Mesothelial cell of epicardium (in vitro differentiated cells): ENCODE measurements at places on chromosomes 4 and X. TPM values are rescaled to one million over a fixed set of nuclear protein-coding genes. Genes with fewer than 3 reads are reported as not detected.

GRCh38 chr4:140374130-140374477 is 658 bp downstream of the SCOC start:
- no peak for DNase-seq
- peaks cover 35% of the 10 kb centered on the region for H3K4me1 ChIP-seq

RIPPLY1 gene
- not detected in 3 replicates for total RNA-seq

ESX1 gene
- not detected in 3 replicates for total RNA-seq

DNA sequence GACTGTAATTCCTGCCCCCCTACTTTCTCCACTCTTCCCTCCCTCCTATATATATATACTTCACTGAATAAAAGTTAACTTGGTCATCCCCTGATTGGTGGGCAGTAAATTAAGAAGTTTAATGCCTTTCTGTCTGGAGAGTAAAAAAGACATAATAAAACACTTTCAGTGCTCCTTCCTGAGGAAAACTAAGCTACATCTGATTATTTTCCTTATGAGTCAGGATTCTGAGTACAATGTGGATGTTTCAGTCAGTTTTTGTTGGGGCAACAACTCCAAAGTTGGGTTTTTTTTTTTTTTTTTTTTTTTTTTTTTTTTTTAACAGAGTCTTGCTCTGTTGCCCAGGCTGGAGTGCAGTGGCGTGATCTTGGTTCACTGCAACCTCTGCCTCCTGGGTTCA is 22.0 kb upstream of the SUPT20HL2 start:
- H3K27me3 ChIP-seq = peaks cover 17% of the 10 kb centered on the region
- DNase-seq = no peak
- H3K4me3 ChIP-seq = no peak overlapping the region
- no peak overlapping the region for H3K27ac ChIP-seq
- no peaks in the 10 kb centered on the region for H3K36me3 ChIP-seq

PDGFRA gene
- total RNA-seq = 94.4 to 105 TPM (median 100 TPM) in 3 replicates

DNA sequence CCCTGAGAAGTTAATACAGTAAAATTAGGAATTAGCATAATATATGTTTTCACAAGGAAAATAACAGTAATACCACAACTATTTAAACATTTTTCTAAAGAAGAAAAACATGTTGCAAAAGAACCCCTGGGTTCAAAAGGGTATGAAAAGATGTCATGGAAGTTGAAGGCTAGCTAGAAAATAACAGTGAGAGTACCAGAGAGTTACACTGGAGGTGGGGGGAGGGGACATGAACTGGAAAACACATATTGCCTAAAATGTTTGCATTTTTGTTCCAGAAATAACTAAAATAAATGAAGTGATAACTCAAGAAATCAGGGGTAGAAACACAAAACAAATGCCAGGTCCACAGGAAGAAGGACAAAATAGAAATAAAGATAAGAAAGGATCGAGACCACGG is 336.6 kb upstream of the MAD2L1 start:
- H3K36me3 ChIP-seq = peaks cover 4% of the 10 kb centered on the region
- H3K27me3 ChIP-seq = no peaks in the 10 kb centered on the region
- no peak overlapping the region for H3K27ac ChIP-seq
- H3K4me1 ChIP-seq = peaks cover 13% of the 10 kb centered on the region
- no peak for DNase-seq

DNA sequence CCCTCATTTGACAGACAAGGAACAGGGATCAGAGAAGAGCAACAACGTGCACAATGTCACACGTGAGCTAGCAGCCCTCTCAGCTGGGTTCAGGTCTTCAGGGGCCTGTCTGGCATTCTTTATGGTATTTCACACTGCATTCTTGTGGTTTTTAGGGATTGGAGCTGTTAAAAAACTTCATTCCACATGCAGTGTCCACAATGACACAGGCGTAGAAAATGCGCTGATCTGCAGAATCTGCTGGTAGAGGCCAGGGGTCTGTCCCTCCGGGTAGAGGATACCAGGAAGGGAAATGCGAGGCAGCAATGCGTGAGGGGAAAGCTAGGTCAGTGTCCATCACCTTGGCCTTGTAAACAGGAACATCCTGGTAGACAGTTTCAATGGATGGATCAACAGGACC is 36.6 kb downstream of the MAP7D3 start:
- DNase-seq = no peak
- peaks cover 6% of the 10 kb centered on the region for H3K4me1 ChIP-seq
- H3K27me3 ChIP-seq = no peaks in the 10 kb centered on the region
- no peak overlapping the region for H3K4me3 ChIP-seq

GRCh38 chr4:164606478-164606877 is 147.5 kb upstream of the SMIM31 start:
- no peaks in the 10 kb centered on the region for H3K27me3 ChIP-seq
- peaks cover 4% of the 10 kb centered on the region for H3K36me3 ChIP-seq
- DNase-seq = no peak
- H3K4me1 ChIP-seq = peaks cover 3% of the 10 kb centered on the region

DNA sequence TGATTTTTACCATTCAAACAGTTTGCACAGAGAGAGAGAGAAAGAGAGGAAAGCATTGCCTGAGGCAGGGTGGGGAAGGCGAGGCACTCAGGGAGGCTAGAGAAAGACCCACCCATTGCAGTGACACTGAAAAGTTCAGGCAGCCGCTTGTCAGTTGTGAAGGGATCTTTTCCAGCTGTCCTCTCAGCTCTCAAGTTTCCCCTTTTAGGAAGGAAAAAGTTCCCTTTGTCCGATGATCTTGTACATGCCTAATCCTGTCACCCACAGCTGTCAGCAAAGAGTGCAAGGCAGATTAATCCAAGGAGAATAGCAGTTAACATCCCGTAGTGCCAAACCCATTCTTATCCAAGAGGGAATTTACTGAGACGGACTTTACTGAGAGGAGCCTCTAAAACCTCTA is 255.0 kb downstream of the MAGEB5 start:
- H3K4me1 ChIP-seq = no peaks in the 10 kb centered on the region
- H3K27ac ChIP-seq = no peak overlapping the region
- H3K36me3 ChIP-seq = no peaks in the 10 kb centered on the region

GRCh38 chr4:185955826-185956543 is 113.0 kb upstream of the TLR3 start:
- H3K36me3 ChIP-seq = peaks cover 4% of the 10 kb centered on the region
- no peak overlapping the region for H3K27ac ChIP-seq
- peaks cover 6% of the 10 kb centered on the region for H3K27me3 ChIP-seq
- H3K4me1 ChIP-seq = peaks cover 35% of the 10 kb centered on the region
- DNase-seq = no peak

SPANXC gene
- total RNA-seq = 0.82 TPM in 1 of 3 replicates, not detected in the others

TXK gene
- total RNA-seq = 1.5 to 1.7 TPM (median 1.7 TPM) in 3 replicates

DNA sequence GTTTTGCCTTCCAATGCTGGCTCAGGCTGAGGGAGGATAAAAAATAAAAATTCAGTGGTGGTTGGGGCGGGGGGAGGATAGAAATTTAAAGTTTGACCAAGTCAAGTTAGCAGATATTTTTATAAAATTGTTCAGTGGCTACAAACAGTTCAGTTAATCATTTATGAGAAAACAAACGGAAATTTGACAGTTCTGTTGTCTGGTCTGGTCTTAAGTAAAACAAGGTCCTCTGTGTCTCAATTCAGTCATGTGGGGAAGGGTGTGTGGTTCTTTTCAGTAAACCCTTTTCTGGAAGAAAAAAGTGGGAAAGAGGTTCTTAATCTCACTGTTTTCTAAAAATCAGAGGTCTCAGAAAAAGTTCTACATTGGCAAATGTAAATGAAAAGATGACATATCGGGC is 409.1 kb upstream of the SPANXN4 start:
- H3K4me1 ChIP-seq = no peaks in the 10 kb centered on the region
- H3K4me3 ChIP-seq = no peak overlapping the region
- no peaks in the 10 kb centered on the region for H3K27me3 ChIP-seq
- no peak for DNase-seq
- H3K36me3 ChIP-seq = no peaks in the 10 kb centered on the region
- H3K27ac ChIP-seq = no peak overlapping the region

TLR8 gene
- total RNA-seq = not detected in 3 replicates

DNA sequence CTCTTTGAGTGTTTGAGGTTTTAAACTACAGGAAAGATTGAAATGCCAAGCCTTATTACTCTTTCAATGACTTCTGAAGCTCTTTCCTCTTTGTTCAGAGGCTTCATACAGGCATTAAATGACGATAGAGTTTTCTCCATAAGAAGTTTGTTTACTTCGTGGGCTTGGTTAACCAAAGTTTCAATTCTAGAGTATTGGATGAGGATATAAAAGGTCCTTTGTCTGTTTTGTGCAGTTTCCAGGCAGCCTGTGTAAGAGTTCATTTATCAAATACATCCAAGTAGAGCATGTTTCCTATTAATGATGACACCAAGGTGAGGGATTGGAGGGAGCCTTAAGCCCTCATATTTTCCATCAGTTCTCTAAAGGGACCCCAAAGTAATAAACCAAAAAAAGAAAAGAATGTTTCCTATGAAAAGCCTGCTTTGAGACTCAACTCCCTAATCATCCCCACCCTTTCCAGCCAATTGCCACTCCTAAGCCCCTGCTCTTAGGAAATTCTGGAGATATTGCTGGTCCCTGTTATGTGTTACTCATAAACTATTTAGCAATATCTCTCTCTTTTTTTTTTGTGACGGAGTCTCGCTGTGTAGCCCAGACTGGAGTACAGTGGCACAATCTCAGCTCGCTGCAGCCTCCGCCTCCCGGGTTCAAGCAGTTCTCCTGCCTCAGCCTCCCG is 106.2 kb upstream of the IL13RA1 start:
- peaks cover 7% of the 10 kb centered on the region for H3K36me3 ChIP-seq
- H3K27ac ChIP-seq = no peak overlapping the region
- H3K27me3 ChIP-seq = no peaks in the 10 kb centered on the region
- no peak overlapping the region for H3K4me3 ChIP-seq

- no peaks in the 10 kb centered on the region for H3K27me3 ChIP-seq
- H3K36me3 ChIP-seq = no peaks in the 10 kb centered on the region
- H3K4me3 ChIP-seq = no peak overlapping the region
- H3K27ac ChIP-seq = no peak overlapping the region
- H3K4me1 ChIP-seq = no peaks in the 10 kb centered on the region
Observed at GRCh38 chr4:107577743-107578142, 142.3 kb downstream of the PAPSS1 start.

DNA sequence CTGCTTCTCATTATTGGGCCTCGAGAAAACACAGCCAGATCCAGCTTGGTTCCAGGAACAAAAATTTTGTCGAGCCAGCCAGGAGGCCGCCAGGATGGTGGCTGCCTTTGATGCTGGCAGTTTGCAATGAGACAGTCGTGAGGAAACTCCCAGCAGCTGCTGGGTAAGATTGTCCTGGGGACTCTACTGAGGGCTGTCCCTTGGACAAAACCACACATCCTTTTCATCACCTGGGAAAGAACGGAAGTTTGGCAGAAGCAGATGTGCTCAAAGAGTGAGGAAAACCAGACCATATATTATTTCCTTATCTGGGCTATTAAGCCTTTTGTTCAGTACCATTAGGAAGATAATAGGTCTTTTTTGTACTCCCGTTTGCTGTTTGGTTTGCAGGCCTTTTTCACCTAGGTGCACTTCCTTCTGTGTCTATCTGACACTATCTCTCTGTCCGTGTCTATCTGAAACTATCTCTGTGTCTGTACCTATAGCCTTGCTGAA is 13.4 kb upstream of the PAPSS1 start:
- H3K36me3 ChIP-seq = no peaks in the 10 kb centered on the region
- H3K27ac ChIP-seq = peak overlapping the region; percentile 73
- H3K4me3 ChIP-seq = no peak overlapping the region
- no peak for DNase-seq
- no peaks in the 10 kb centered on the region for H3K27me3 ChIP-seq
